ENCODE measurements at places on chromosomes 11 and 22.
A peak's percentile ranks its signal among the peaks of the same experiment; 100 is the strongest.

GRCh38 chr11:27977031-27977430 is 130.9 kb downstream of the KIF18A start:
- DNase-seq = no peak

DNA sequence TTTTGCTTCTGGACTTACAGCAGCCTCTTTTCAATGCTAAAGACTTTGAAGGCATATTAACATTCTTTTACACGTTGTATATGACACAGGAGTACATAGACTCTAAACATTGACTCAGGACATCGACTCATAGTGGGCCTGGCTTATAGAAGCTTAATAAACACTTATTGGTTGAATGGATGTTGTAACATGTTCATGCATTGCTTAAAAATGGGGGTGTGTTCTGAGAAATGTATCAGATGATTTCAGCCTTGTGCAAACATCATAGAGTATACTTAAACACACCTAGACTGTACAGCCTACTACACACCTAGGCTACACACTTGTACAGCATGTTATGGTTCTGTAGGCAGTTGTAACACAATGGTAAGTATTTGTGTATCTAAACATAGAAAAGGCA is 17.9 kb downstream of the TTC17 start:
- no peak for DNase-seq

DNA sequence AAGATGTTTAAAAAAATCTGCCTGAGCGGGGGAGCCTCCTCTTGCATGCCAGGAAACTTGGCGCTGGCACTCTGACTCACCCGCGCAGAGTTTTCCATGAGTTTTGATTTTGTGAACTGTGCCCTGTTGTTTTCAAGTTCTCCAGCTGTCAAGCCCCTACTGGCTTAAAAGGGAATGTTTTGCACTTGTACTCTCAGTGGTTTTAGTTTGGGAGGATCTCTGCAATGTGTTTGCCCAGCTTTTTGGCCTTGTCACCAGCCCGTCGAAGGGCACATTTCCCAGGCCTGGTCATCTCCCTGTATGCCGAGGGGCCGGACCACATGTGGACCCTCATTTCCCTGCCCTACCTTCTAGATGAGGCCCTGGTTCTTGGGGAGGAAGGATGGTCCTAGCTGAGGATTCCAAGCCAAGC is 12.2 kb downstream of the MRGPRF start:
- no peak for DNase-seq

DNA sequence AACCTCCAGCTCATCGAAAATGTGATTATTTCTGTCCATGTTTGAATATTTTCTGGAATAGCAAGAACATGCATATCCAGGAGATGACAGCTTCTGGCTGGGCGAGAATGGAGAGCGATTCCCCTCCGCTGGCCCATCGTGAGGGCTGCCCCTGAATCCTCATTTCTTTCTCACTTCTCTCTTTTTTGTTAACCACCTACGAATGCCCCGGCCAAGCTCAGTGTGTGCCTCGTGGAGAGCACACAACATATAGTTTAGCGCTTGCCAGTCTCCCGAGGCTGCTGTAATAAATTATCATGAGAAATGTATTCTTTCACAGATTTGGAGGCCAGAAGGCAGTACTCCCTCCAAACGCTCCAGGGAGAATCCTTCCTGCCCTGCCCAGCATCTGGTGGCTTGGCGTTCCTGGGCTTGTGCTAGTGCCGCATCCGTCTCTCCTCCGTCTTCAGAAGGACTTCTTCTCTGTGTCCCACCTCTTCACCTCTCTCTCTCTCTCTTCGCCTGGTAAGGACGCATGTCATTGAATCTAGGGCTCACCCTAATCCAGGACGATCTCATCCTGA is 1306.0 kb downstream of the TBC1D22A start:
- DNase-seq = no peak

DNA sequence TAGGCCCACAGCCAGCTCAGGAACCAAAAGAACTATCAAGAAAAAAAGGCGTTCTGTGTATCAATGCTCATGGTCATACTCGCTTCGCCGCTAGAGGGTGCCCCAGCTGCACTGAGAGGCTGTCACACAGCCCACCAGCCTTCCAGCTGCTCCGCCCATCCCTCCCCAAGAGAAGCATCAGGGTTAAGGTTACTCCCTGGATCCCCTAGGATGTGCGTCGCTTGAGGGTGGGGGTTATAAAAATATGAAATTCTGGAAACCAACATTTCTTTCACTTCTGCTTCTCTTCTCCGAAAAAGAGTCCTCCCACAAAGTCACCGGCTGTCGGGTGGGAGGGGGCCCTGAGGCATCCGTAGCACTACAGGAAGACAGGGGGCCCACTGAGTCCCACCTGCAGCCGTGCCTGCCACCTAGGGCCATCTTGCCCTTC is 1.7 kb downstream of the CBX6 start:
- DNase-seq = peak; percentile 59

DNA sequence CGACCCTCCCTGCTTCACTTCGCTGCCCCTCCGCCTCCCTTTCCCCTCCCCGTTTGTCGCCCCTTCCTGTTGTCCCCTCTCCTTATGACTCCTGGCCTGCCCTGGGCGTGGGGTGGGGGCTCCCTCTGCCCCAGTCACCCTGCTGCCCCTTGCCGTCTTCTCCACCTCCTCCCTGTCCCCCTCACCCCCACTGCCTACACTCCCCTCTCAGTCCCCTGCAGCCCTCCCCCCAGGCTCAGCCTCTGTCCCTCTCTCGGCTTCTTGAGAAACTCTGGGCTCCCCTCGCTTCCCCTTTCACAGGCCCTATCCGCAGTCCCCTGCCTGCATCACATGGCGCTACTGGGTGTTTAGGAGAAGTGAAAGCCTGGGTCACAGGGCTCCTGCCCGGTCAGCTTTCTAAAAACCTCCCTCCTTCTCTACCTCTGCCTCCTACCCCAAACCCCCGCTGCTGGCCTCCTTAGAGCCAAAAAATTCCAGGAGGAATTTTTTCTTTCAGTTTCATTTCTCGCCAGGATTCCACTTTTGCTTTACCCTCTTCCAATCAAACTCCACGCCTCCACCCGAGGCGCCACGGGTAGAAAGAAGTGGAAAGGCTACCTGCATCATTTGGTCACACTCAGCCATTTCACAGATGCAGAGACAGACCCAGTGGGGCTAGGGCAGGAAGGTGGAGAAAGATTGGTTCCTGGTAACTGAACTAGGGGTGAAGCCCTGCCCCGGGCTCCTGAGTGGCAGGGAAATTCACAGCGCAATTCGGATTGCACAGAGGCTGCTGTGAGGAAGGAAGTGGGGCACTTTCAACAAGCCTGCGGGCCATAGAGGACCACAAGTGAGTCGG is at the start of gene SLC15A3:
Gene SLC15A3 (minus strand): TSS at position 273 of the 838 bp plus-strand sequence. CDS start 625 bp downstream, outside the sequence.
- no peak for DNase-seq

- DNase-seq = no peak
These were observed 1.6 kb upstream of the MFRP start for GRCh38 chr11:119347940-119348605.

GRCh38 chr11:100876815-100877520 is 189.9 kb downstream of the ARHGAP42 start:
- no peak for DNase-seq

- no peak for DNase-seq
These were observed 18.1 kb downstream of the THY1 start for GRCh38 chr11:119404872-119405271.

DNA sequence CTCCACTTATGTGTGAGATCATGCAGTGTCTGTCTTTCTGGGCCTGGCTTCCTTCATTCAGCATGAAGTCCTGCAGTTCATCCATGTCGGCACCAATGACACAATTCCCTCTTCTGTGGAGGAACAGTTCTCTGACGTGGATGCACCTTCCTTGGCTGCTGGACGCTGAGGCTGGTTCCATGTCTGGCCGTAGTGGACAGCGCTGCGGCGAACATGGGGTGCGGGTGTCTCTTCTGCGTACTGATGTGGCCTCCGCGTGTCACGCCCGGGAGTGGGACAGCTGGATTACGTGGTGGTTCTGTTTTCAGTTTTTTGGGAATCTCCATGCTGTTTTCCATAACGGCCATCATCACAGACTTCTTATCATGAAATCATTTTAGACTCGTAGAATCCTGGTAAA is 16.9 kb upstream of the MUC2 start:
- DNase-seq = no peak

DNA sequence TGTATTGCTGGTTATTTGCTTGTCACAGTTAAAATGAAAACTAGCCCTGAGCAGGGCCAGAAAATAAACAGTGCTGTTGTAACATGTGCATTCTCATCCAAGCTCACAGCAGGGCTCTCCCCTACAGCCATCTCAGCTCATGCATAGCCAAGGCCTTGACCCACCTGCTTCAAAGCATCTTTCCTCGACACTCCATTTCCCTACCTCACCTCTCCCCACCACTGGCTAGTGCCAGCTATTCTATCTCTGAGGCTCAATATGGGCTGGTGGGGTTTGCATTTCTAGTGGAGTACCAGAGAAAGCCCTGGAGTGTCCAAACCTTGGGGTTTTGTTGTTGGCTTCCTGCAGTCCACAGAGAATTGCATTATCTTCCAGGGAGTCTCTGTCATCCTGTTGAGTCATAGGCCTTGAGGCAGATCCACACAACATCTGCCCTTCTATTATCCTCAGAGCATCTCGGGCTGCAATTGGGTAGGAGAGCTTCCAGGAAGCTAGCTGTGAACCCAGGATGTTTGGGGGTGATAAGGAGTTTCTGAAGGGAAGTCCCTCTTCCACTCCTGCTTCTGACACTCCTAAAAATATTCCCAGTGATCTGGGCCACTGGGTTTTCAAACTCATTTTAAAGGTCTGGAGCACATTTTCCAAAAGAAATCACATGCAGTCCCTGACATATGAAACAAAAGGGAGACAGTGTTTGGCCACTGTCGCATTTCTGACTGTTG is 36.1 kb upstream of the AMOTL1 start:
- no peak for DNase-seq

- no peak for DNase-seq
These were observed 37.1 kb upstream of the HMGXB4 start for GRCh38 chr22:35220221-35220620.

GRCh38 chr11:17585911-17586695 is 39.0 kb downstream of the OTOG start:
- no peak for DNase-seq

- DNase-seq = no peak
These were observed 6.1 kb downstream of the IFT27 start for GRCh38 chr22:36769541-36770512.

DNA sequence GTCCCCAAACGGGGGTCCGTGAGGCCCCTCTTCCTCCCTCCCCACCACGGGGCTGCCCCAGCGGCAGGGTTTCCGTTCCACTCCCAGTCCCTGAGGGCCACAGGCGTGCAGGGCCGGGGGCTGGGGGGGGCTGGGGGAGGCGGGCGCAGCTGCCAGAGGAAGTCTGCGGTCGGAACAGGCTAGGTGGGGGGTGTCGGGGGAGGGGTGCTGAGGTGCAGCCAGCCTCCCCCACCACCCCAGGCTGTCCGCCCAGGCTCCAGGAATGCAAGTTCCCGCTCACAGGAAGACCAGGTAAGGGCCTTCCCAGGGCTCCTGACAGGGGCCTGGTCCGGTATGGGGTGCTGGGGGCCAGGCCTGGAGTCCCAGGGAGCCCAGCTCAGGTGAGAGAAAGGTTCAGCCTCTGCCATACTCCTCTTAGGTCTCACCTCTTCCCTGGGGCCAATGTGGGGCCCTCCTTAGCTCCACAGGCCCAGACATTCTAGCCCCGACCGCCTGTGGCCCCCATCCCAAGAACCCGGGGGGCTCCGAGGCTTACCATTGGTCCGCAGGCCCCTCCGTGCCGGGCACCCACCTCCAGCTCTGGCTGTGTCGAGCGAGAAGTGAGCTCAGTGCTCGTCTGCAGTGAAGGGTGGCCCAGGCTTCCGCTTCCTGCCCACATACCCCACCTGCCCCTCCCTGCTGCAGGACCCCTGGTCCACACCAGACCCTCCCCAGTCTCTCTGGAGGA is at the start of gene PTPRCAP:
Gene PTPRCAP (minus strand): TSS at position 601 of the 727 bp plus-strand sequence. CDS start 63 bp downstream, at position 538.
- DNase-seq = no peak

DNA sequence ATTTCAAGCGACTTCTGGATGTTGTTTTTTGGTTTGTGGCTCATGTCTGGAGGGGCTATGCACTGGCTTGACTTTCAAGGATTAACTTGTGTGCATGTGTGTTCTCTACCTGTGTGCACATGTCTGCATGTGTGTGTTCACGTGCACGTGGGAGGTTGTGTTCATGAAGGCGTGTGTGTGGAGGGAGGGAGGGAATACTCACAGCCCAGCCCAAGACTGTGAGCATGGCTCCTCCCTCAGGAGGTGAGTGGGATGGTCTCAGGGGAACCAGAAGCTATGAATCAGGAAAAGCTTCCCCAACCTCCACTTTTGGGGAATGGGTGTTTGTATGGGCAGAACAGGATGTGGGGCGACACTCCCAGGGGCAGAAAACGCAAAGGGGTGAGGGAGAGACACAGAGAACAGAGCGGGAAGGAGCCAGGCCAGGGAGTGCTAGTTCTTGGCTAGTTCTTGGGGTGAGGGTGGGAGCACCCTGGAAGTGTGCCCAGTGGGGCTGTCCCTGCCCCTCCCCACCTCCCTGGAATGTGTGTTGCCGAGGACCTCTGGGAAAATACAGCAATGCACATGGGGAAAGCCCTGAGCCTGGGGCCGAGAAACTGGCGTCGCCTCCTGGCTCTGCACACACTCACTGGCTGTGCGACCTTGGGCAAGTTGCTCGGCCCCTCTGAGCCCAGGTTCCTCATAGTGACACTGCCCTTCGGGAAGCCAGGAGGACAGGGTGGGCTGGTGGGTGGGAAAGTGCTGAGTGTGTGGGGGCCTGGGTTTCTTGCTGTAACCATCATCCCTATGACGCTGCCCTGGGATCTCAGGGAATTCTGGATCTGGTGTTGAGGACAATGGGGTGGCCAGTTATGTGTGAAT is 16.9 kb upstream of the ALX4 start:
- no peak for DNase-seq

DNA sequence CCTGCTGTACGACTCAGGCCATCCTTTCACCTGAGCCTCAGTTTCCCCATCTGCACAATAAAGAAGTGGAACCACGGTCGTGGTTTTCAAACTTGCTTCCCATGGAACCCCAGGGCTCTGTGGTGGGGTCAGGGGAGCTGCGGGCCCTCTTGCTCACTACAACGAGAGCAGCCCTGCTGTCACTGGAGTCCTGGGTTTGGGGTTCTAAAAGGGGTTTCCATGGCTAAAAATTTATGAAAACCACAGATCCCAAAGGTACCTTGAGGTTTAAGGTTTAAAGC is 45.4 kb upstream of the CARS1 start:
- no peak for DNase-seq

DNA sequence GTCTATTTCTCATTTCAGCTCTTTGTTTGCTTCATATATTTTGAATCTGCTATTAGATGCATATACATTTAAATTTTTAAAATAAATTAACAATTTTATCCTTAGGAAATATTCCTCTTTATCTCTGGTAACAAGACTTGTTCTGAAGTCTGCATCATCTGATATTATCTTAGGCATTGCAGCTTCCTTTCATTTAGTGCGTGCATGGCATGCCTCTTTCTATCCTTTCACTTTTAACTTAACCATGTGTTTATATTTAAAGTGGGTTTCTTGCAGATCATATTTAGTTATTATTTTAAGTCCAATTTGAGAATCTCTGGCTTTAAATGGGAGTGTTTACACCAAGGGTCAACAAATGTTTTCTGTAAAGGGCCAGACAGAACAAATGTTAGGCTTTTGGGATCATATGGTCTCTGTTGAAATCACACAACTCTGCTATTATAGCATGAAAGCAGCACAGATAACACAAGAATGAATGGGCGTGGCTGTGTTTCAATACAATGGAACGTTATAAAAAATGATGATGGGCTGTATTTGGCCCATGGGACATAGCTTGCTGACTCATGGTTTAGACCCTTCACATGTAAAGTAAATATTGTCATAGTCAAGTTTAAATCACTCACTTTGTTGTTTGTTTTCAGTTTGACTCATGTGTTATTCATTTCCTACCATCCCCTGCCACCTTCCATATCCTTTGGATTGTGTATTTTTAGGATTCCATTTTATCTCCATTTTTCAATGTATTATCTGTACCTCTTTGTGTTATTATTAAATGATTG is 83.9 kb upstream of the SNX19 start:
- DNase-seq = peak; percentile 49

- no peak for DNase-seq
These were observed 19.4 kb downstream of the MED15 start for GRCh38 chr22:20526628-20527355.

All from NCI-H526 treated with DMSO at 0.1 percent for 48 hours (cell line).